ENCODE measurements at places on chromosomes 12 and 14. TPM values are rescaled to one million over a fixed set of nuclear protein-coding genes. Genes with fewer than 3 reads are reported as not detected.

DNA sequence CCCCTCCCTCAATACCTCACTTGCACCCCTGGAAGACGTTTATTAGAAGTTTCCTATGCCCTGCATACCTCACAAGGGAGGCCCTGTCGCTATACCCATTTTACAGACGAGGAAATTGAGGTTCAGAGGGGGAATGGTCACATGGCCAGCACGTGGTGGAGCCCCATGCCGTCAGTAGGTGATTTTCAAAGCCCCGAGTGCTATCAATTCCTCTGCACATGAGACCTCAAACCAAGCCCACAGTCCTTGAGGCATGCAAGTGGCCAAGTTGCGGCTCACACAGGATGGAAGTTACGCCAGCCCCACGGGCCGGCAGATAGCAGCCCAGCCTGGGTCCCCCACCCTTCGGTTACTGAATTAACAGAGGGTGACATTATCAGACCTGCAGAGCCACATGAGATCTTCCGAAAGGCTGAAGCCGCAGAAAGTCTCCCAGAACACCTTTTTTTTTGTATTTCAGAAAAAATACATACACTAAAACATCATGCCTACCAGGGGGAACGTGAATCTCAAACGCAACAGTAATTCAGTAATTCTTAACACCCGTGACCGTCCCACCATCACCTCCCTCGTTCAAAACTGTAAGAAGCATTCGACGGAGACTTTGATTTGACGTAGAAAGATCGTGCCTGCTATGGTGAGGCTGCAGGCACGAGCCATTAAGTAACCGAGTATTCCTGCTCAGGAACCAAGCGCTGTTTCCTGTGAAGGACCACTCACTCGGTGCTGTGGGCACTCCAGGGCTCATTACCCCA lies 129.0 kb downstream of the RFLNA start:
- DNase-seq, result no peak

GALNT9 gene
- total RNA-seq, result not detected

DNA sequence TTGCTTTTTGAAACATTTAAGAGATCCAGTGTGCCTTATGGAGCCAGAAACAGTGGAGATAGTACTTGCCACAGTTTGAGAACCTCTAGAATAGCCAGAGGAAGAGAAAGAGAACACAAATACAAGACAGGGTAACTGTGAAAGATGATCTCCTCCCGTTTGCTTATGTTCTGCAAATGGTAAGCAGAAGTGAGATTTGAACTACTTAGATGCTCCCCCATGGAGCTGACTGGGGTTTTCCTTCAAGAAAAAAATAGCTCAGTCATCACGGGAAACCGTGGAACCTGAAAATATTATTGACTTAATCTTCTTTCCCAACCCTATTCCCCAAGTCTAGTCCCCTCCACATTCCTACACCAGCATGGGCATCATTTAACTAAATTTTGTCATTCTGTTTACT lies 87.1 kb downstream of the KIF21A start:
- DNase-seq, result no peak

DNA sequence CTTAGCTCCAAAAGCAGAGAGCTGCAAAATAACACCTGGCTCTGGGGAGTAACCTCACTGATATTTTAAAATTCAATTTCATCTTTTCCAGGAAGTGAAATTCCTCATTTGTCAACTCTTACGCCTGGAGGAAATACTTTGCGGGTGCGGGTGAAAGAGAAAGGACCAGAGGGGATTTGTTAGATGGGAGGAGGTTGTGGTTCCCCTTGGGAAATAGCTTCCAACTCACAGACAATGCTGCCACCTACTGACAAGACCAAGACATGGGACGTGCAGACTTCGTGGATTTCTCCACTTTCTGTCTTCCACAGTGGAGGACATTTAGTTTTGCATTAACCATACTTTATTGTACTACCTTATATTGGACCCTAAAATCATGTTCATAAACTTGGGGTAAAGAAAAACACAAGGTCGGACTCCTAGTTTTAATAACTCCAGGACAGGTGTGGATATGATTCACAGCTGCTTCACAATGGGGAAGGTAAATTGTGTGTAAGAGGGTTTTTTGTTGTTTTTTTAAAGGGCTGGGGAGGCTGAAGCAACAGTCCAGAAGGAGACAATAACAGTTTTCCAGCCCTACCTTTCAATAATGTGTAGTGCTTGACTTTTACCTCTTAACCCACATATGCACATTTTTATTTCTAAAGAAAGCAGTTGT lies 10.8 kb downstream of the FBXL14 start:
- DNase-seq, result peak; percentile 82

DBX2 gene
- not detected for total RNA-seq

PPP1R12A gene
- total RNA-seq, result 124 TPM

DNA sequence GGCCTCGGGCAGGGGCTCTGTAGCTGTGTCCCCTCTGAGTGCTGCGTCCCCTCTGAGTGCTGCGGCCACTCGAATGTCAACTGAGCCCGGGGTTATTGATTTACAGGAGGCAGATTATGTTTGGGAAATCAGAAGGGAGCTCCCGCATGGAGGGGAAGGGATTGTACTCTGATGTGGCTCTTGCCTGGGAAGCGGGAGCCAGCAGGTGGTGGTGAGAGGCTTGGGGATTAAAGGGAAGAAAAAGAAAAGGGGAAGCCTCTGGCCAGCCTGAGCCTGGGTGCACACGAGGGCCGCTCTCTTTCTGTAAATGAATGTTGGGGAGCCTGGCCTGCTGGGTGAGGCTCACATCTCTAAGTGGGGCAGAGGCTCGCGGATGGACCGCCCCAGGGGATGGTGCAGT lies 143.7 kb downstream of the AACS start:
- no peak for DNase-seq

GDF3 gene
- not detected for total RNA-seq

GPR132 gene
- 46.6 TPM for total RNA-seq
